ENCODE measurements at places on chromosomes 4 and X.

- DNase-seq, result peak; percentile 2
Observed at GRCh38 chr4:20253735-20254409, 2.2 kb downstream of the SLIT2 start.

GRCh38 chr4:53168228-53168627, 197.6 kb downstream of the SCFD2 start:
- DNase-seq, result no peak

- no peak for DNase-seq
Observed at GRCh38 chr4:54085284-54085683, 14.7 kb upstream of the GSX2 start.

GRCh38 chrX:16635040-16635439, 14.9 kb upstream of the S100G start:
- DNase-seq, result no peak

- DNase-seq, result no peak
Observed at GRCh38 chr4:147940171-147940570, 208.3 kb downstream of the ARHGAP10 start.

DNA sequence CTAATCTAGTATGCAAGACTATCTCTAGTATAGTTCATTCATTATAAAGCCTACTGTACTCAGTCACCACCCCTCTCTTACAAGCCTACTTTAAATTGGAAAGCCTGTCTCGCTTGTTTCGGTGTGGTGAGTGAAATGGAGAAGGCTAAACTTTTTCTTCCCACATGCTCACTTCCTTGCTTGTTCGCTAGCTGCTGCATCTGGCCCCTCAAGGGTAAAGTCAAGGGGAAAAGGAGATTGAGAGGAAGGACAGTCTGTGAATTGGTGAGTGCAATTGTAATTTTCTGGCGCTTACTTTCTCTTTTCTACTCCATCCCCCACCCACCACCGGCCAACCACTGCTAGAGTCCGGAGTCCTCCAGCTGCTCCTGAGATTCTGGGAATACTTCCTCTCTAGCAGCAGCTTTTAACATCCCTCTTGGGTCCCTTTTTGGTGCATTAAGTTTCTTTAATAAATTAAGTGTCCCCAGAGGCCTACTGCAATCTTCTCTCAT, 12.1 kb upstream of the ARAP2 start:
- DNase-seq, result no peak

DNA sequence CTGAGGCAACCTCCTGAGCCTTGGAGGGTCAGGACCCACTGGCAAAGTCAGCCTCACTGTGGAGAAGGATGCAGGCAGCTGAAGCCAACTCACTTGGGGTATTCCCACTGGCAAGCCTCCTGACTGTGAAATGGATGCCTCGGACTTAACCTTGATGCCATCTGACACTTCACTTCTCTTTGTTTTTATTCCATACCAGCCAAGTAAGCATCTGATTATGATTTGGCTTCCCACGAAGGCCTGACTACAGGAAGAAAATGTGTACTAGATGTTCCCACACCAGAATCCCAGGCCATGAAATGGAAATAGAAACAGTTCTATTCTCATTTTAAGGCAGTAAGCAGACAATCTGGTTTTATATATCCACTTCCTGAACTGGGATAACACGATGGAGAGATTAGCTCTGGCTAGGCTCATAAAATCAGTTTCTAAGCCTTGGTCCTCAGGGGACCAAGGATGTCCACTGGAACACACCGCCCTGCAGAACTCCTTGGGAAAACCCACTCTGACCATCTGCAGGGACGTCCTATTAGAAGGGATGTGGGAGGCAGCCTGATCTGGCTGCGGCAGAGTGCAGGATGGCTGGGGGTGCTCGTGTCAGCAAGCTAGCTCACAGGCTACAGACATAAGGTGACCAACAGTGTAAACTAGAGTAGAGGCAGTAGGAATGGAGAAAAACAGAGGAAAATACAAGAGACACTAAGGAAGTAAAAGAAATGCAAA, 89.3 kb downstream of the TSPAN5 start:
- no peak for DNase-seq

All from stimulated activated CD4-positive, alpha-beta T cell treated with anti-CD3 and anti-CD28 coated beads, Interleukin-15, amount 100 ng/mL, for 24 hours (primary cell).